Thymus (tissue), 14 donors: ENCODE measurements at places on chromosomes 12 and 14. TPM values are rescaled to one million over a fixed set of nuclear protein-coding genes. Genes with fewer than 3 reads are reported as not detected.

DNA sequence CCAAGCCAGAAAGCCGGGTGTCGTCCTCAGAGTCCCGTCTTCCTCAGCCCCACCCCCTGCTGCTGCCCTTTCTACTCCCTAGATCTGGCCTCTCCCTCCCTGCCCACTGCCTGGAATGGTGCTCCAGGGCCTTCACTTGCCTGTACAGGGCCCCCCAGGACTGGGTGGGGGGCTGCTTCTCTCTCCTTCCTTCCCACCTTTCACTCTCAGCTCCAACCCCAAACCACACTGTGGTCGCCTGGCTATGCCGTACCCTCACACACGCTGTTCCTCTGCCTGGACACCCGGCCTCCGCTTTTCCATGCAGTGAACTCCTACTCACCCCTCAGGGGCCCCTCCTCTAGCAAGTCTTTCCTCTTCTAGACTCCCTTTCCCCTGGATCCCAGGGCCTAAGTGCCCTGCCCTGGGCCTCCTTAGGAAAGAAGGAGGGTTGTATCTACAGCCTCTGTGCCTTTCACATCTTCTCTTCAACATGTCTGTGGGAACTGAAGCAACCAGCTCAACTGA, 25.5 kb upstream of the DIO3 start:
- H3K4me1 ChIP-seq = peaks cover 4% of the 10 kb centered on the region
- H3K27me3 ChIP-seq = no peaks in the 10 kb centered on the region
- DNase-seq = no peak
- H3K4me3 ChIP-seq = no peak overlapping the region
- no peak overlapping the region for H3K27ac ChIP-seq
- H3K36me3 ChIP-seq = no peaks in the 10 kb centered on the region

Gene HCAR2
- total RNA-seq = 1.8 TPM

DNA sequence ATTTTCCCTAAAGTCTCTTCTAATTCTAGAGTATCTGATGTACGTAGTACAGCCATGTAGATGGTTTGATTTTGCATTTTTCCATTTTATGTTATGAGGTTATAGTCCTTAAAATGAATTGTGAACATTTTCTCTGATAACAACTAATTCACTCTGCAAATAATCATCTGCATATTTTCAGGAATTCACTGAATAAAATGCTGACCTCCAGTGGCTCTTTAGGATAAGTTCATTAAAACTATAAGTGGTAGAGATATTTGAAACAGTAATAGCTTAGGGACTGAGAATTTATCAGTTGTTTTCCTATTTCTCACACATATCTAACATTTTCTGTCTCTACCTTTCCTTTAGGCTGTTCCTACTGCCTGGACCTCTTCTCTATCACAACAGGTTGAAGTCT, 4.4 kb downstream of the MSRB3 start:
- no peaks in the 10 kb centered on the region for H3K27me3 ChIP-seq
- H3K4me1 ChIP-seq = peaks cover 5% of the 10 kb centered on the region
- no peak overlapping the region for H3K27ac ChIP-seq
- H3K4me3 ChIP-seq = no peak overlapping the region
- H3K36me3 ChIP-seq = no peaks in the 10 kb centered on the region

Gene C12orf50
- total RNA-seq = 0.09 TPM

DNA sequence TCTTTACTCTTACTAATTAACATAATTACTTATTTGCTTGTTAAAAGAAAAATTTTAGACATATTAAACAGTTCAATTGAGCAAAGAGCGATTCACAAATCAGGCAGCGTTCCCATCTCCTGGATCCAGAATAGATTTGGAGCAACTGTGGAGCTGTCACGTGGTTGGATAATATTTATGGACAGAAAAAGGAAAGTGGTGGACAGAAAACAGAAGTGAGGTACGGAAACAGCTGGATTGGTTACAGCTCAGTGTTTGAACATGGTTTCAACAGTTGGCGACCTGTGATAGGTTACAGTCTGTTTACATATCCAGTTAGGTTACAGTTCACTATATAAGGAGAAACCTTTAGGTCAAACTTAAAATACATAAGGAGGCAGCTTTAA, 19.7 kb upstream of the FAM234B start:
- H3K27ac ChIP-seq = no peak overlapping the region
- H3K4me1 ChIP-seq = no peaks in the 10 kb centered on the region
- H3K36me3 ChIP-seq = no peaks in the 10 kb centered on the region
- H3K4me3 ChIP-seq = no peak overlapping the region

- H3K36me3 ChIP-seq = no peaks in the 10 kb centered on the region
- H3K27ac ChIP-seq = no peak overlapping the region
- H3K4me1 ChIP-seq = no peaks in the 10 kb centered on the region
- no peak for DNase-seq
- no peaks in the 10 kb centered on the region for H3K27me3 ChIP-seq
Measured at GRCh38 chr14:34502001-34502400, 37.5 kb downstream of the EAPP start.

Gene CLEC6A
- total RNA-seq = 0.09 TPM

- H3K27ac ChIP-seq = no peak overlapping the region
- DNase-seq = no peak
- no peak overlapping the region for H3K4me3 ChIP-seq
- peaks cover 17% of the 10 kb centered on the region for H3K4me1 ChIP-seq
Measured at GRCh38 chr12:57018906-57019305, 2.6 kb upstream of the TAC3 start.

DNA sequence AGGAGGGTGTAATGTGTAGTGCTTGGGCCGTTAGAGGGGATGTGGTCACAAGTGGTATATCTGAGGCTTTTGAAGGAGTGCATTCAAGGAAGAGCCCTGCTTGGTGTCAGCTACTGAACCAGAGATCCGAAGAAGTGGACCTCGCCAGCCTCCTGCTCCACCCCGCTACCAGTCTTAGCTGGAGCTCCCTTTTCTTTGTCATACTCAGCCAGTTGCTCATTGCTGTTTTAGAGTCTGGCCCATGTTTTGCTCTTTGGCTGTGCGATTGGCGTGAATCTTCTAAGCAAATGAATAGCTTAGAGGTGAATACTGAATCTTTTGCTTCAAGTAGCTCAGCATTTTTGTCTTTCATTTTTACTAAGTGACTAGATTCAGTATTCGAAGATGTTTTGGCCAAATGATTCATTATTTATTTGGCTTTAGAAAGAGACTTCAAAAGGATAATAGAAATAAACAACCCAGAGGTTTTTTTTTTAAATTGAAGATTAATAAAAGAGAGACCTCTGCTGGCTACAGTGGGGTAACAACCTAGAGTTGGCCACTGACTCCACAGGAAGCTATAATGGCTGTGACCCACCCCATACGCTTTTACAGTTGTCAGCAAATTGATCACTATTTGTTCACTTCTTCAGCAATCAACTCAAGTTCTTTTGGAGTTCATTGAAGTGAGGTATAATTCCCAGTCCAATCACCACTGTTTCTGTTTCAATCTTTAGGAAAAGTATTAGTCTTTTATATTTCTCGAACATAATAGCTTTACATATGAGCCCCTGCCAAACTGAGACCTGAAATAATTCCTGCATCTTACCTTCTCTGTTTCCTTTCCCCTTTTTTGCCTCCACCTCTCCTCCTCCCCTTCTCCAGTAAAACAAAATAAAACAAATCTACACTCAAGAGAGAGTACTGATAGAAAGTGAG, 19.9 kb downstream of the CDKN1B start:
- H3K27ac ChIP-seq = peak overlapping the region; percentile 53
- DNase-seq = no peak
- no peaks in the 10 kb centered on the region for H3K27me3 ChIP-seq
- H3K4me1 ChIP-seq = peaks cover 19% of the 10 kb centered on the region

Gene PLEKHD1
- 0.09 TPM for total RNA-seq

DNA sequence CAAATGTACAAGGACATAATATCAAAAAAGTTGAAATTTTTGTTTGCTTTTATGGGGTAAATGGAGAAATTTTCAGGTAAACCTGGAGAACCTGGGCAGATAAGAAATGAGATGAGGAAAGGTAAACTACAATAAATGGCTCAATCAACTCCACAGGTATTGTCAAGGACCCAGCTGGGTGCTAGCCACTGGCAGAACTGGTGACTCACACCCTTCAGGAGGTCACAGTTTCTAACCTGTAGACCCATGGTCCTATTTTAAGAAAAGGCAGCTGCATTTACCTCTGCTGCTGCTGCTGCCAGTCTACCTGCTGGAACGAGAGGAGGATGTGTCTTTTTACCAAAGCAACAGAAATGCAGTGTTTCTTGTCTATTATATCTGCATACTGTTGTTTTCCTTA, 226.6 kb downstream of the ALG10B start:
- DNase-seq = no peak
- H3K4me3 ChIP-seq = no peak overlapping the region
- H3K27ac ChIP-seq = no peak overlapping the region
- no peaks in the 10 kb centered on the region for H3K4me1 ChIP-seq
- H3K36me3 ChIP-seq = no peaks in the 10 kb centered on the region
- no peaks in the 10 kb centered on the region for H3K27me3 ChIP-seq

Gene ZC2HC1C
- total RNA-seq = 1.7 TPM

Gene OR6C2
- total RNA-seq = not detected

Gene GPHN
- 11.6 TPM for total RNA-seq

DNA sequence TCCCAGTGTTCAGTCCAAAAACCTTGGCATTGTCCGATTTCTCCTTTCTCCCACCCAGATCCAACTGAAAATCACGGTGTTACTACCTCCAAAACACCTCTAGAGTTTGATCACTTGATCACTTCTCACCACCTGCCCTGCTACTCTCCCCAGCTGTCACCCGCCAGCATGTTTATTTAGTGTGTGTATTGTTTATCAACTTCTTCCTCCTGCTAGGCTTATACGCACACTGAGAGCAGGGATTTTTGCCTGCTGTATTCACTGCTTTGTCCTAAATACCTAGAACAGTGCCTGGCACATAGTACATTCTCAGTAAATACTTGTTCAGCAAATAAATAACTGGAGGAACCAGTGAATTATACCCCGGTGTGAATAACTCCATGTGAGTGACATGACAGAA, 5.0 kb downstream of the BDKRB1 start:
- no peaks in the 10 kb centered on the region for H3K4me1 ChIP-seq
- H3K36me3 ChIP-seq = no peaks in the 10 kb centered on the region
- no peak overlapping the region for H3K27ac ChIP-seq
- H3K4me3 ChIP-seq = no peak overlapping the region
- peaks cover 3% of the 10 kb centered on the region for H3K27me3 ChIP-seq

Gene SNRNP35
- 23.1 TPM for total RNA-seq

Gene TTC7B
- 3.2 TPM for total RNA-seq
